ENCODE measurements at places on chromosomes 16 and 17. TPM values are rescaled to one million over a fixed set of nuclear protein-coding genes. Genes with fewer than 3 reads are reported as not detected.

Gene KCTD19
- total RNA-seq = not detected

Gene HSD3B7
- 2.1 TPM for total RNA-seq

Gene CLEC16A
- total RNA-seq = 6.2 TPM

Gene KRTAP2-1
- total RNA-seq = not detected

Gene ABCA8
- 10.0 TPM for total RNA-seq

Gene MON1B
- total RNA-seq = 3.3 TPM

Gene PCGF2
- 3.4 TPM for total RNA-seq

Gene PARN
- 44.3 TPM for total RNA-seq

Gene ANKFY1
- 52.0 TPM for total RNA-seq

Gene KRT24
- total RNA-seq = not detected

DNA sequence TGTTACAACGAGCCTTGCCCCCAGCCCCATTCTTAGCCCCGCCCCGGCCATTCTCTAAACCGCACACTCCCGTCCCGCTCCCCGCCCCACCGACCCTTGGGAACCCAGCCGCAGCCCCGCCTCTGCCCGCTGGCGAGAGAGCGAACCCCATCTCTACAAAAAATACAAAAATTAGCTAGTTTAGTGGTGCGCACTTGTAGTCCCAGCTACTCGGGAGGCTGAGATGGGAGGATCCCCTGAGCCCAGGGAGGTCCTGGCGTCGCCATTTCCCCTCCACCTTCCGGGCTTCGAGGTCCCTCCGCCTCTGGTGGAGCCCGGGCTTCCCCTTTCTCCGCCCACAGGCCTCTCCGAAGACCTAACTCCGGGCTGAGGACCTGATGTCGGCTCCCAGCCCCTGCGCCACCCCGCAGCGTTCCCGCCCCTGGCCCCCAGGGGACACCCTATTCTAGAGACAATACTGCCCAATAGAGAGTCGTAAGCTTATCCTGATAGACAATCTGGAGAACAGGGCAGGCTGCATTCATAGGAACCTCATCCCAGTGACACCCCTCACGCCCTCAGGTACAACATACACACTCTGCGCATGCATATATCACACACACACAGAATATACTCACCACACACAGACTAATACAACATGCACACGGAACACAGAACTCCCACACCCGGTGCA is 480 bp upstream of the PROCA1 start:
- DNase-seq = no peak

DNA sequence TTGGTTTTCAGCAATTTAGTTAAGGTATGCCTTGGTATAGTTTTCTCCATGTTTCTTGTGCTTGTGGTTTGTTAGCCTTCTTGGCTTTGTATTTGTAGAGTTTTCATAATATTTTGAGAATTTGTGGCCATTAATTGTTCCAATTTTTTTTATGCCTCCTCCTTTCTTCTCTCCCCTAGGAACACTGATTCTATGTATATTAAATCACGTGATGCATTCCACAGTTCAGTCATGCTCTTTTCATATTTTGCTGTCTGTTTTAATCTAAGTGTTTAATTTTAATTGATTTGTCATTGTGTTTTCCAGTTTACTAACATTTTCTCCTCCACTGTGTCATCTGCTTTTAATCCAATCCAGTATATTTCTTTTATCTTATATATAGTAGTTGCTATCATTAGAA is 263.6 kb downstream of the SHISA9 start:
- DNase-seq = no peak

DNA sequence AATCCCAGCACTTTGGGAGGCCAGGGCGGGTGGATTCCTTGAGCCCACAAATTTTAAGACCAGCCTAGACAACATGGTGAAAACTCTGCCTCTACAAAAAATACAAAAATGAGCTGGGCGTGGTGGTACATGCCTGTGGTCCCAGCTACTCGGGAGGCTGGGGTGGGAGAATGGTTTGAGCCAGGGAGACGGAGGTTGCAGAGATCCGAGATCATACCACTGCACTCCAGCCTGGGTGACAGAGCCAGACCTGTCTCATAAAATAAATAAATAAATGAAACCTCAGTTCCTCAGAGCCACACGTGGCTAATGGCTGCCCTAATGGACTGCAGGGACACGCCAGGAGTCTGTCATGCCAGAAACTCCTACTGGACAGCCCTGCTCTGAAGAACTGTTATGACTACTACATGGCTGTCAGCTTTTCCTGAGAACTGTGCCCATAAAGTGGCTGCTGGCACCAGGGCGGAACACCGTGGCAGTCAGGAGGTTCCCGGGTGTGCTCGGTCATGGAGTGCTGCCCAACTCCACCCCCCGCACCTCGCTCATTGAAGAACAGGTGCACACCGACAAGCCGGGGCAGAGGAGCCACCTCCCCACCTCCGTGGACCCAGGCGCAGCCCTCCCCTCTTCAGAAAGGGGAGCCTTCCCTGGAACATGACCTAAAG is 4.3 kb downstream of the TMEM11 start:
- DNase-seq = no peak

DNA sequence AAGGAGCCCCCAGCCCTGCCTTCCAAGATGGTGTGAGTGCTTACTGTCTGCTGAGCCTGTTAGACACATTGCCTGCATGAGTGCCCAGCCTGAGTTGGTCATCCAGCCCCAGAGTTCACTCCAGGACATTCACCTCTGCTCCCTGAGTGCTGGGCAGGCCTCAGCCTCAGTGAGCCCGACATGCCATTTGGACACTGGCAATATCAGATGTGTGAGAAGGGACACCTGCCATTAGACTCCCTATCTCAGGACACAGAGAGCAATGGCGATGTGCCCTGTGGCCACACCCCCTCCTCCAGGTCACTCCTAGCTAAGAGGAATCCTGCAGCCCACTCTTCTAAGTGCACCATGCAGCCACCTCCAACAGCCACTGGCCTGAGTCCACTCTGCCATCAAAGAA is 34.7 kb upstream of the CES5A start:
- DNase-seq = no peak

DNA sequence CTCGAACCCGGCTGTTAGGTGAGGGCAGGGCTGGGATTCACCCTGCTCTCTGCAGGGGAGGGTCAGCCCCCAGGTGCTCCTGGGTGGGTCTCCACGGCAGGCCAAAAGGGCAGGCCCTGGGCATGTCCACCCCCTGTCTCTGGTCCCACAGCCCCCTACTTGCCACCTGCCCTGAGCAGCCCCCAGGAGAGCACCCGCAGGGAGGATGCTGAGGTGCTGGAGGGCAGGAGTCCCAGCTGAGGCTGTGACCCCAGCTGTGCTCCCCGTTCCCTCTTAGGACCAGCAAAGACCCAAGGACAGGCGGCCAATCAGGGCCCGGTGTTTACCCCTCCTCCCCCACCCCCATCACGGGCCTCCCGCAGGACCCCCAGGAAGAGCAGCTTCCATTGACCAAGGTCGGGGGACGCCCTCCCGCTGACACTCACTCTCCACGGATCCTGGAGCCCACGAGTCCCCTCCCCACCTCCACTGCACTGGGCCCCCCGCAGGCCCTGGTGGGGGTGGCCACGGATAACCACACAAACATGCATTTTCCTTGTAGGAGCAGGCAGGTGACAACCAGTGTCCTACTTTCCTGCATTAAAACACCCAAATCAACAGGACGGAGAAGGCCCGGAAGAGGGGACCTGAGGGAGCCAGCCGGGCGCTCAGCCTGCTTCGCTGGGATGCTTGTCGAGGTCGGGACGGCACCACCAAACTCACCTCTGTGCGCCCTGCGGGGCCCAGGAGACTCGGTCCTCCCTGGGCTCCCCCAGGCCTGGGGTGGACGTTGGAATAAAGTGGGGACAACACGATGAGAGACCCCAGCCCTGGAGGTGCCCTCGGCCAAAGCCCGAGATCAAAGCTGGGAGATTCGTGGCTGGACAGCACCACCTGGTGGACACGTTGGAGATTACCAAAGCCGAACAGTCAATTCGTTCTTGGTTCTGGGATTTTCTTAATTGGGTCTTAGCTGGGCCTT is 22.5 kb upstream of the ENPP7 start:
- DNase-seq = no peak

GRCh38 chr16:86886651-86887050 is 308.3 kb downstream of the FOXL1 start:
- no peak for DNase-seq

DNA sequence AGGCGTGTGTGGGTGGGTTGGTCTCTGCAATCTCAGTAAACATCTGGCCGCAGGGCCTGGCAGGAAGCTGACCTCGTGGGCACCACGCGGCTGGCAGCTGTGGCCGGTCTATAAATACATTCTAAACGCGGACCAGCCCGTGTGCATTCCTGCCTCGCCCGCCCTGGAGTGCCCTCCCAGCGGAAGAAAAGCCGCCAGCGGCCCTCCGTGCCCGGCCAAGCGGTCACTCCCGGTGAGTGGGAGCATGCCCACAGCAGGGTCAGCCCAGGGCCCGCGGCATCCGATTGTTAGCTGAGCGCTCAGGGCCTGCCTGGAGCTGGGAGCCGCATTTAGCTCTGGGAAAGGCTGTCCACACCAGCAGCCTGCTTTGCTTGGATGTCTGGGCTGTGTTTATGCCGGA is 10.3 kb downstream of the ZNF469 start:
- peak; percentile 10 for DNase-seq

DNA sequence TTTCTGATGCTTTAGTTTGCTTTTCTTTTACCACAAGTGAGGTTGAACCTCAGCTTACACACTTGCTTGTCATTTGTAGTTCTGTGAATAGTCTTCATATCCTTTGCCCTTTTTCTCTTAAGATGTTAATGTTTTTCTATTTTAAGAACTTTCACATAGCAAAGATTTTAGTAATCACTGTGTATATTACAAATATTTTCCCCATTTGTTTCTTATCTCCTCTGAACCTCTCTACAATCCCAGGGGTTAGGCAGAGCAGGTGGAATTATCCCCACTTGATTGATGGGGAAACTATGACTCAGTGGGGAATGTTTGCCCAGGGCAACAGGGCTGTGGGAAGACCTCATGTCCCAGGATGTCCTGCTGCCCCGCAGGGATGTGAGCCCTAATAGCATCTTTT is 11.7 kb upstream of the MYH3 start:
- DNase-seq = no peak

GRCh38 chr17:65694601-65695000 is 133.2 kb upstream of the AXIN2 start:
- no peak for DNase-seq

GRCh38 chr17:62652251-62653001 is 25.0 kb downstream of the MRC2 start:
- peak; percentile 90 for DNase-seq

DNA sequence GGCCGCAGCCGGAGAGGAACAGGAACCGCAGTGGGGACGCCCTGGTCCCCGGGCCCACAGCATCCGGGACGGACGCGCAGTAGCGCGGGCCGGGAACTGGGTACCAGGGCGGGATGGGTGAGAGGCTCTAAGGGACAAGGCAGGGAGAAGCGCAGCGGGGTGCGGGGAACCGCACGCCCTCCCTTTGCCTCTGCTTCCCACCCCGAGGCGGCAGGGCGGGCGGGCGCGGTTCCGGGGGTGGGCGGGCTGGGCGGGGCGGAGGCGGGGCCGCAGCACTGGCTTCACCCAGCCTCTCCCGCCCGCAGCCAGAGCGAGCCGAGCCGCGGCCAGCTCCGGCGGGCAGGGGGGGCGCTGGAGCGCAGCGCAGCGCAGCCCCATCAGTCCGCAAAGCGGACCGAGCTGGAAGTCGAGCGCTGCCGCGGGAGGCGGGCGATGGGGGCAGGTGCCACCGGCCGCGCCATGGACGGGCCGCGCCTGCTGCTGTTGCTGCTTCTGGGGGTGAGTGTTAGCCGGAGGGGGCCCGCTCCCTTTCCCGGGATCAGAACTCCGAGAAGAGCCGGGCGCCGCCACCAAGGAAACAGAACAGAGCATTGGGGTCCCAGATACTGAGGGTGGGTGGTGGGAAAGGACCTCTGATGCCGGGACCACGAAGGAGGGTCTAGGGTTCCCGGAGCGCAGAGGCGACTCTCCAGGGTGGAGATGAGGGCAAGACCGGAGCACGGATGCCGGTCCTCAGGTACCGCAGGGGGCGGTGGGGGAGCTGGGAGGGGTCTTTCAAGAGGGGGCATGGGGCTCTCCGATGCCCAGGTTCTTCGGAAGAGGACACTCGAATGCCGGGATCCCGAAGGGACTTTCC is at the start of gene NGFR:
TSS of gene NGFR (plus strand) at position 308 of the 856 bp plus-strand sequence. CDS start at position 433, 125 bp downstream.
- DNase-seq = peak; percentile 65

- DNase-seq = no peak
Observed at GRCh38 chr17:81386141-81386645, 9.1 kb upstream of the BAHCC1 start.

- DNase-seq = peak; percentile 88
Observed at GRCh38 chr16:64910356-64910755, 211.5 kb downstream of the CDH11 start.

DNA sequence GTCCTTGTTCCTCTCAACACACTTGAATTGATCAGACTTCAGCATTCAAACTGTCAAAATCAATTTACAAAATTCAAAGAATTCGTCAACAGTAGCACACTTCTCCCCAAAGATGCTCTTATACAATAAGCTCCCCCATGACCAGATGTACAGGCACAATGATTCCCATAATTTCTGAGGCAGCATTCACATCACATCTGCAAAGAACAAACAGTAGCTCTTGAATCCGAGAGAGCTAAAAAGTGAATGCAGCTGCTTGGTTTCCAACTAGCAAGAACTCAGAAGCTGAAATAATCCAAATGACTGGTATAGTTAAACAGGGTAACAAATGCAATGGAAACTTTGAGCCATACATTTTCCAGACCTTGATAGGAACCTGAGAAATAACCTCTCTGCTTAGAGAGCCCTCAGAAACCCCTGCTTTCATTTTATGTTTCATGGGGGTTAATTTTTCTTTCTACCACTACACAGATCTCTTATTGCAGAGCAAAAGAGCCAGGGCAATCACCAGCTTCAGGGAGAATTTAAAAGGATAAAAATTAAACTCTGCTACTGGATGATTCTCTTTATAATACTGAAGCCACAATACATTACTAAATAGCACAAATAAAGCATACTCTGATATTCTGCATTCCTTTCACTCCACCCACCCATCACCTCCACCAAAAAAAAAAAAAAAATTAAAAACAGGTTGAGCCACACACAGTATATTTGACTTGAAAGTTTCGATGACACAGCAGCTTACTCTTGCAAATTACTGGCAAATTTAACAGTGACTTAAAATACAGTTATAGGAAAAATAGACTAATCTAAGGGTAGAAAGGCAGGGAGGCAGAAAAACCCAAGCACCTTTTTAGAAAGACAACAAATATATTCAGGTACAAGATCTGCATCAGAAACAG is 23.1 kb upstream of the TMEM97 start:
- no peak for DNase-seq

DNA sequence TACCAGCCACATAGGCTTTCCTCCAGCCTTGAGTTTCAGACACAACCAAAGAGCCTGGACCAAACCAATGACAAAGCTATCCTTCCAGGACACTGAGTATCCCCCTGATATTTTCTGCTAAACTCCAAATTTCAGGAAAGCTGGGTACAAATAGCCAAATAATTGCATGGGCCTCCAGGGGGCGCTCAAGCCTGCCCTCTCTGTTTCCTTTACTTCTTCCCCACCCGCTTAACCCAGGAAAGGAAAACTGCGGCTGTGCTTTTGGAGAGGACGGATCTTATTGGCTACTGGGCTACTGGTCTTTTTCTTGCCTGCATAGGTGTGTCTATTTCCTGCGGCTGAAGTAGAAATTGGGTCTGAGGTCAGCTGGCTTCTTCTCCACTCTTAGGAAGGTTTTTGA is 30.1 kb downstream of the GNGT2 start:
- DNase-seq = peak; percentile 54

GRCh38 chr16:5020551-5020950 is 13.2 kb downstream of the NAGPA start:
- DNase-seq = no peak

GRCh38 chr17:40888196-40888720 is 3.2 kb upstream of the KRT20 start:
- no peak for DNase-seq

GRCh38 chr17:9529033-9529700 is 46.5 kb downstream of the STX8 start:
- no peak for DNase-seq

GRCh38 chr17:82108496-82108945 is 10.5 kb upstream of the FASN start:
- no peak for DNase-seq

All from MG63 (cell line).